Stimulated activated CD8-positive, alpha-beta memory T cell treated with anti-CD3 and anti-CD28 coated beads, Interleukin-7, amount 100 ng/mL, for 1 hour (primary cell): ENCODE measurements at places on chromosomes 3 and 15.

DNA sequence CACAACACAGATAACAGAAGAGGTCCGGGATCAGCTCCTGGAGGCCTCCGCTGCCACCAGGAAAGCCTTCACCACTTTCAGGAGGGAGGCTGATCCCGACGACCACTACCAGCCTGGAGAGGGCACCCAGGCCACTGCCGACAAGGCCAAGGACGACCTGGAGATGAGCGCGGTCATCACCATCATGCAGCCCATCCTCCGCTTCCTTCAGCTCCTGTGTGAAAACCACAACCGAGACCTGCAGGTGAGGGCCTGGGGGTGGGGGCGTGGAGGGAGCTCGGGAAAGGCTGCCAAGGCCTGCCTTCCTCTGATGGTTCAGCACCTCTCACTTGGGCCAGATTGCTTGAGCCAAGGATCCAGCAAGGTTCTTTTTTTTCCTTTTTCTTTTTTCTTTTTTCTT is 210.7 kb upstream of the BHLHE40 start:
- no peak for DNase-seq

DNA sequence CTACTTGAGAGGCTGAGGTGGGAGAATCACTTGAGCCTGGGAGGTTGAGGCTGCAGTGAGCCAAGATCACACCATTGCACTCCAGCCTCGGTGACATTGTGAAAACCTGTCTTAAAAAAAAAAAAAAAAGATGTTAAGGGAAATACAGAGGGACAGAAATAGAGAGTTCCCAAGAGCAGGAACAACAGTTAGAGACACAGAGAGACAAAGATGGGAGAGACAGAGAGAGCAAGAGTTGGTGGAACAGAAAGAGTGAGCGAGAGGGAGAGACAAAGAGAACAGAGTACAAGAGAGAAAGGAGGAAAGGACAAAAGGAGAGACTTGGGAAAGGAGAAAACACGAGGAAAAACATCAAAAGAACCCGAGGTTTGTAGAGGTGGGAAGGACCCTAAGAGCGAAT is 35.8 kb downstream of the BHLHE40 start:
- no peak for DNase-seq

- no peak for DNase-seq
Measured at GRCh38 chr3:2603692-2604289, 505.1 kb downstream of the CNTN4 start.

- DNase-seq = no peak
Measured at GRCh38 chr3:51621091-51621892, 49.8 kb upstream of the TEX264 start.

DNA sequence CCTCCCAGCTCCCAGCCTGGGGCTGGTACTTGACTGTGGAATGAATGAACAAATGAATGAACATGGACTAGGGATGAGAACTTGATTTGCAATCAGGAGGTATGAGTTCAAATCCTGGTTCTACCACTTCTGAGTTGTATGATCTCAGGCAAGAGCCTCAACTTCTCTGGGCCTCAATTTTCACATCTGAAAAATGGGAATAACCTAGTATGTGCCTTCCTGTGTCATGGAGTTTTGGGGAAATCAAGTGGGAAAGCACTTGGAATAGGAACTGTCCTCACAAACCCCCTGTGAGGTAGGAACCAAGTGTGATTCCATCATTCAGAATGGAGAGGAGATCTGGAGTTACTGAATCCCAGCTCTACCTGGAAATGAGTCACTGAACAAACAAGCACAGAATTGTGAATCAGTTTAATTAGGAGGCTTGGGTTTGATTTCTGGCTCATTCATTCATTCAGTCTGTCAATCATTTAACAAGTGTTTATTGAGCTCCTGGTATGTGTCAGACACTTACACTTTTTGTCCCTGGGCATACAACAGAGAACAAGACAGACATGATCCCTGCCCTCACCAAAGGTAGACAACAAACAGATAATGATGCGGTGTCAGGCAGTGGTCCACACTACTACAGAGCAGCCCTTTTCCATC is 29.7 kb downstream of the DNASE1L3 start:
- DNase-seq = no peak

GRCh38 chr15:68259883-68260282 is 17.7 kb upstream of the FEM1B start:
- no peak for DNase-seq

DNA sequence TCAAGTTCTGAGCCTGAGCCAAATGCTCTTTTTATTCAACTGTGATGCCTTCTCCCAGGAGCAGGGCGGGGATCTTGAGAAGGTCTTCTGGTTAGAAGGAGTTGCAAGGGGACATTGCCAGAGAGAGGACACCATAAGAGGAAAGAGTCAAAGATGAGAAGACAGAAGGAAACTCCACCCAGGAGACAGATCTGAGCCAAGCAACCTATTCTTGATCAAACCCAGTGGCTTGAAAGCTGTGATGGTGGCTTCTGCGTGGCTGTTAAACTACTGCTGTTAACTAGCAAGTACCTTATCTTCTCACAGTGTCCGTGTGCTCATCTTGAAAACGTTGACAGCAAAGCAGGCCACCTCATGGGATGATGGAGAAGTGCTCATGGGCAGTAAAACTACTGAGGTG is 19.8 kb upstream of the AGBL1 start:
- DNase-seq = no peak
